ENCODE measurements at places on chromosomes 3 and 15.

- no peak for DNase-seq
Observed at GRCh38 chr3:12392101-12392878, 92.0 kb upstream of the TSEN2 start.

DNA sequence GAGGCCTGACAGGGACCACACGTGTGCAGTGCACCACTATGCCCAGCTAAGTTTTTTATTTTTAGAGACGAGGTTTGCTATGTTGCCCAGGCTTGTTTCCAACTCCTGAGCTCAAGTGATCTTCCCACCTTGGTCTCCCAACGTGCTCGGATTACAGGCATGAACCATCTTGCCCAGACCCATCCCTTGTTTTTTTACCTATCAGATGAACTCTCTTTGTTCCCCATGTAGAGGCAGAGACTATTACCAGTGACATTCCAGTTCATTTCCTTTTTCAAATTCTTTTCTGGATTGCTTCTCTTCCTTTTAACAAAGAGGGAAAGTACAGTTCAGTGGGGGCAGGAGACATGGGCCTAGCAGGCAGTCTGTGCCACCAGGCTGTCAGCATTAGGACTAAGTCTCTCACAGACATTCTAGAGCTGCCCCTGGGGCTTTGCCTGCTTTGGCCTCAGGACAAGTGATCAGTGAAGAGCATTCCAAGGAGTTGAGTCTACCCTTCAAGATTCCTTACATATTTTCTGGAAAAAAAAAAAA lies 103.5 kb upstream of the SLC7A14 start:
- DNase-seq: no peak

DNA sequence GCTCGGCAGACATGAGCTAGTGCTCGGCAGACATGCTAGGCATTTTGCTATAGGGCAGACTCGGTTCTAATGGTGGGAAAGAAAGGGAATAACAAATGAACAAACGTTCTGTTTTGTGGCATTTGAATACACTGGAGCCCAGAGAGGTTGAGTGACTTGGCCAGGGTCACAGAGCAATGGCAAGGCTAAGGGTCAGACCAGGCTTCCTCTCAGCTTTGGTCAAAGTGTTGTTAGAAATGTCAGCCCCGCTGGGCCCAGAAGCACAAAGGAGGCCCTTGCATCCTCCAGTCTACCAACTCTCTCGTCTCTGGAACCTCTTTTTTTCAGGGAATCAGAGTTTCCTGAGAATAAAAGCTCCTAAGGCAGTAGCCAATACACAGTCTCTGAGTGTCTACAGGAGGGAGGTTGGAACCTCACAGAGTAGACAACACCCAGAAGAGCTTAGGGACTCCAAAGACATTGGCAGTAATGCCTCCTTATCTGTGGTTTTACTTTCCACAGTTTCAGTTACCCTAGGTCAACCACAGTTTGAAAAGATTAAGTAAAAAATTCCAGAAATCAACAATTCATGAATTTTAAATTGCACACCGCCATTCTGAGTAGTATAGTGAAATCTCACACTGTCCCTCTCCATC lies 47.3 kb downstream of the SSUH2 start:
- no peak for DNase-seq

DNA sequence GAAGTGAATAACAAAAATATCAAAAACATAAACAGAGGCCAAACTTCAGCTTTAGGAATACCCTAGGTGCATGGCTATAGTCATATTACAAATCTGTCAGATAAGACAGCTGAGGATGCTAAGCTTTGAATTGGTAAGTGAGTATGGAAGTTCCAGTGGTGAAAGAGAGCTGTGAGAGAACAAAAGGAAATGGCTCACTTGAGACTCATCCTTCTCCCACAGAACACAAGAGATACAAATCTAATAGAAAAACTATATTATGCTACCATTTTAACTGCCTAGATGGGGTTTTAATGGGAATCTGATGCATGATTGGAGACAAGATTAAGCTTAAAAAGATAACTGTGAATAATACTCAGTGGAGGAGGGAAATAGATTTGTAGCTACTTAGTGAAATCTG lies 21.5 kb upstream of the PEX5L start:
- no peak for DNase-seq

- no peak for DNase-seq
Observed at GRCh38 chr15:73370151-73370550, 1.4 kb upstream of the HCN4 start.

DNA sequence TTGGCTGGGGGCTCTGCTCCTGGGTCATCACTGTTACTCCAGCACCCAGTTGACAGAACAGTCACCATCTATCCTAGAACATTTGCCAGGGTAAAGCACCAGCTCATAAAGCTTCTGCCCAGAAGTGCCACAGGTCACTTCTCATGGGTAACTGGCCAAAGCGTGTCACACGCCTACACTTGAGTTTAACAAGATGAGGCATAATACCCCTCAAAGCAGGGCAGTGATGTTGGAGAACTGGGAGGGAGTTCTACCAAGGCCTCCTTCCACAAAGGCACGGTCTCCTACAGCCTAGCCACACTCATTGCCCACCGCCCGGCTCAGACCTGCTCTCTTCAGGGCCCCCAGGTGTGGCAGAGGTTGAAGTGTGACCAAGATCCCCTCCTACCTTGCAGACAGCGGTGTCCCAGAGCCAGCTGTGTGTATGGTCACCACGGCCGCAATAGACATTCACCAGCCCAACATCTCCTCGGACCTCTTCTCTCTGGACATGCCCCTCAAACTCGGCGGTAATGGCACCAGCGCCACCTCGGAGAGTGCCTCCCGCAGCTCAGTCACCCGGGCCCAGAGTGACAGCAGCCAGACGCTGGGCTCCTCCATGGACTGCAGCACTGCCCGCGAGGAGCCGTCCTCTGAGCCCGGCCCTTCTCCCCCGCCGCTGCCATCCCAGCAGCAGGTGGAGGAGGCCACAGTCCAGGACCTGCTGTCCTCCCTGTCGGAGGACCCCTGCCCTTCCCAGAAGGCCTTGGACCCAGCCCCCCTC lies 107.7 kb downstream of the ETFA start:
- DNase-seq: no peak

DNA sequence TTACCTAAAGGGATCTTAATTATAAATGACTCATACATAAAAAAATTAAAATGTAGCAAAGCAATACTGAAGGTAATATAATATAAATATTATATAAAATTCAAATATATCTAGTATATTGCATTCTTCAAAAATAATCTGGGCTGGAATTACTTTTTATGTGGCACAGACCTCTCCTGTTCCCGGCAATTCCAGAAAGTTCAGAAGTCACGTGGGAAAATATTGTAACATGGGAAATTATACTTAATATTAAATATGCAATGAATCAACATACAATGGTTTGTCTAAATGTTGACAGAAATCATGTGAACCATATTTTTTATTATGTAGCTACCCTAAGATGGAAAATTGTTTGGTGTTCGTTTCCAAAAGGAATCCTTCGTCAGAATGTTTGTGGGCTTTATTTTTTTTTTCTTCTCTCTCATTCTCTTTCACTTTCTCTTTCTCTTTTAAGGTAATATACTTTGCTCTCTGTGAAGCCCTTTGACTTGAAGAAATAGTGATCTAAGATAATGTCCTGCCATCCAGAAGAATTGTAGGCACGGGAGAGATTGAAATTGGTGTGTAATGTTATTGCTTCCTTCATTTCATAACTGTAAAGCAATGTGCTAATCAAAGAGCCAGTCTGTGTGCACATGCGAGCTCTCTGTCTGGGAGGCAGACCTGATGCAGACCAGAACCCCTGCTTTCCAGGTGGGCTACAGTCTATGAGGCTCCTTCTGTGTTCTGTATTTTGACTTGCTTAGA lies 559.4 kb downstream of the NR2F2 start:
- DNase-seq: no peak

- DNase-seq: no peak
Observed at GRCh38 chr3:119145128-119145499, 851 bp upstream of the TEX55 start.

- DNase-seq: no peak
Observed at GRCh38 chr3:159432682-159433340, 555.8 kb upstream of the IL12A start.

DNA sequence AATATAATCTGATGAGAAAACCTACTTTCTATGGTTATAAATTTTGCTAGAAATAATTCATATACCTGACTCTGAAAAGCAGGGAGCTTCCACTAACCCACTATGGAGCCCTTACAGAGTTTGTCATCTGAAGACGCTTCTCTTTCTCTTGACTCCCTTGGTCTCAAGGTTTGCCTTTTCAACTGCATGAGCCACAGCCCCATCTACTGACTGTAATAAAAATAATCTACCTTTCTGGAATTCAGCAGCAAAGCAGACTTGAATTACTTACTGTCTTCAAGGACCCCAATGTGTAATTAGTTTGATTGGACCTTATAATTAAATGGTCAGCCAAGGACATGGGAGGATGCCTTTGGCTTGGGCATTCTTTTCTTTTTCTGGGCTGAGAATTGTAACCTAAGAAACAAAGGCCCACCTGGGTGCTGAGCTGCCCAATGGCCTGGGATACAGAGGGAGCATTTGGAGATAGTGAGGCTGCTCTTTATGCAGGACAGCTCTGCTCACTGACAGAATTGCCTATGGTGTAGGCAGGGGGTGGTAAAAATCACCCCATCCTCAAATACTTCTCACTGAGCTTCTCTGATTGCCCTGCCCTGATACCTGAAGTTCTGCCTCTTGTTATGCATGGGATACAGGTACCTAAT lies 178.6 kb upstream of the TRIM42 start:
- no peak for DNase-seq

- DNase-seq: peak; percentile 55
Observed at GRCh38 chr15:59689626-59690236, 611 bp upstream of the BNIP2 start.

- no peak for DNase-seq
Observed at GRCh38 chr3:29153811-29154210, 127.1 kb upstream of the RBMS3 start.

DNA sequence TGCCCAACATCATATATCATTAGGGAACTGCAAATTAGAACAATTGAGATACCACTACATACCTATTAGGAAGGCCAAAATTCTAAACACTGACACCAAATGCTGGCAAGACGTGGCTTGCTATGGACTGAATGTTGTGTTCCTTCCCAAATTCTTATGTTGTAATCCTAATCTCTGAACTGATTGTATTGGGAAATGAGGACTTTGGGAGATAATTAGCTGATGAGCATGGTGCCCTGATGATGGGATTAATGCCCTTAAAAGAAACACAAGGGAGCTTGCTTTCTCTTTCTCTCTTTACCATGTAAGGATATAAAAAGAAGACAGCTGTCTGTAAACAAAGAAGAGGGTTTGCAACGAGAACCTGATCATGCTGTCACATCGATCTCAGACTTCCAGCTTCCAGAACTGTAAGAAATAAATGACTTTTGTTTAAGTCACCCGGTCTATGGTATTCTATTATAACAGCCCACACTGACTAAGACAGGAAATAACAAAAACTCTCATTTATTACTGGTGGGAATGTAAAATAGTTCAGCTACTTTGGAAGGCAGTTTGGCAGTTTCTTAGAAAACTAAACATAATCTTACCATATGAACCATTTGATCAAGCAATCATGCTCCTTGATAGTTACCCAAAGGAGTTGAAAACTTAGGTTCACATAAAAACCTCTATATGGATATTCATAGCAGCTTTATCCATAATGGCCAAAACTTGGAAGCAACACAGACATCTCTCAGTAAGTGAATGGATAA lies 458.3 kb upstream of the CBLB start:
- DNase-seq: no peak

DNA sequence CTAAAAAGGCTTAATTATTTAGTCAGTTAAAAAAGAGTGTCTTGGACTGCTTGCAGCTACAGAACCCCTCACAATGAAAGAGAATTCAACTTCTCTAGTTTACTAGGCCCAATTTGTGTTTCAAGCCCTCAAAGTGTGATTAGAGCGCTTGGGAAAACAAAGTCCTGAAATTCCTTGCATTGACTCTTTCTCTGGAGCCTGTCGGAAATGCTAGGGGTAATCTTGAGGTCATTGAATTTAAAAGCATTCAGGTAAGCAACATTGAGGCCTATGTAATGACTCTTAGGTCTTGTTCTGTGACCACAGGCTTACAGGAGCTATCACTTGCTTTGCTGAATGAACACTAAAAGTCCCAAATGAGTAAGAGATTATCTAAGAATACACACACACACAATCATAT lies 186.0 kb downstream of the NLGN1 start:
- no peak for DNase-seq

- no peak for DNase-seq
Observed at GRCh38 chr3:146115619-146116018, 45.4 kb downstream of the PLOD2 start.

GRCh38 chr3:136513367-136513766 lies 238.8 kb downstream of the STAG1 start:
- no peak for DNase-seq

- DNase-seq: no peak
Observed at GRCh38 chr3:29764603-29765254, 483.9 kb downstream of the RBMS3 start.
